Fibroblast of the conjunctiva (primary cell): ENCODE measurements at places on chromosomes 6 and 20.

- DNase-seq, result no peak
Measured at GRCh38 chr6:16767765-16768476, 6.7 kb upstream of the ATXN1 start.

DNA sequence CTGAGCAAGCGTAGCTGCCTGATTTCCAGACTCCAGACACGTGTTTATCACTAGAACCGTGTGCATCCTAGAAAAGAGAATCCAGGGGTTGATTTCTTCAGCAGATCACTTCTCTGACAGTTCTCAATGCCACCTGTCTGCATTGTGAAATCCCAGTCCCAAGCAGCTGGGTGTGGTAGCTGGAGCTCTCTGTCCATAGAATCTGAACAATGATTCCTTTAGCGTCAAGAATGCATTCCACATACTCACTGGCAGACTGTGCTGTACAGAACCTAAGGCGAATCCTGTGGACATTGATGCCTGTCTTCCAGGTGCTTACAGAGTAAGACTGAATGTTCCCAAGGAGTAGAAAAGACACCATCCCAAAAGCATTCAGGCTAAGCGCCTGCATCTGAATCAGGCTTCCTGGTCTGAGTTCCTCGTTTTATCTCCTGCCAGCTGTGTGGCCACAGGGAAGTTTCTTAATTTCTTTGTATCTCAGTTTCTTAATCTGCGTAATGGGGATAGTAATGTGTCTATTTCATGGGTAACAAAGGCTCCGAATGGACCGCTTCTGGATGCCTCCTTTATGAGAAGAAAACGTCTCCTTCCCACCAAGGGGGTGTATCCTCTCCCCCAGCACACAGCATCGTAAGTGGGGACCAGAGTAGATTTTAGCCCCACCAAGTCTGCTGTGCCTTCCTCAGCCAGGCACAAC, 10.4 kb upstream of the TRAF3IP2 start:
- no peak for DNase-seq

- DNase-seq, result no peak
Measured at GRCh38 chr20:4836935-4837334, 115.2 kb downstream of the PRND start.

DNA sequence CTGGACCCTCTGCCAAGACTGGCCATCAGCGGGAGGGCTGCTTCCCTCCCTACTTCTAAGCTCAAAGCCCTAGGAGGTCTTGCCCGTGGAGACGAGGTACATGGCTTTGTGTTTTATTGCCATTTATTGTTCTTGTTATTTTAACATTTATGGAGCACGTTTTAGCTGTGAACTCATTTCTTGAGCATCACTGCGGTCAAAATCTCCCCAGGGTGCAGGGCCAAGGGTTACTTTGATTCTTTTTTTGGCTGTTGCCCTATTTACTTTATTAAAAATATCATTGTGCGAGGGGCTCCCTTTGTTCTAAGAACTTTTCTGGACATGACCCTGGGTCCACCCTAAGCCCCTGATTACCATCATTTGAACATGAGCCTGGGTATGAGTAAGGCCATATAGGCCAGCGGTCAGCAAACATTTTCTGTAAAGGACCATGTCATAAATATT, 51.6 kb downstream of the EYA2 start:
- DNase-seq, result no peak

GRCh38 chr20:50728486-50728980, 2.8 kb upstream of the PARD6B start:
- DNase-seq, result no peak

- DNase-seq, result no peak
Measured at GRCh38 chr20:51514249-51514648, 28.3 kb downstream of the NFATC2 start.

DNA sequence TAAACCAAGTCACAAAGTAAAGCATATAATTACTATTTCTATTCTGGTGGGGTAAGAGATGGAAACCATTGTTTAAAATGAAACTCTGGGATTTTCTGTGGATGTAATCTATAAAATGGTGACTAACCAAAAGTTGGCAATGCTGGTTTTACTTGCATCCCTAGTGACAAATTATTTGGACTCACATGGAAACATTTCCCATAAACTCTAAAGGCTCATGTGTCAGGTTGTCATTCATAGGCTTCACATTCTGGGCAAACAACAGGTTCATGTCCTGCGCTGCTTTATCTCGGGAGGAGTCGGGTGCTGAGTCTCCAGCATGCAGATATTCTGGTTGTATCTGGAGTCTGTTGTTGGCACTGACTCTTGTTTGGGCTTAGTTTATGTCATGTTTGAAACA, 98.0 kb upstream of the SCP2D1 start:
- DNase-seq, result no peak

GRCh38 chr6:80938131-80938530, 814.4 kb downstream of the TENT5A start:
- no peak for DNase-seq

DNA sequence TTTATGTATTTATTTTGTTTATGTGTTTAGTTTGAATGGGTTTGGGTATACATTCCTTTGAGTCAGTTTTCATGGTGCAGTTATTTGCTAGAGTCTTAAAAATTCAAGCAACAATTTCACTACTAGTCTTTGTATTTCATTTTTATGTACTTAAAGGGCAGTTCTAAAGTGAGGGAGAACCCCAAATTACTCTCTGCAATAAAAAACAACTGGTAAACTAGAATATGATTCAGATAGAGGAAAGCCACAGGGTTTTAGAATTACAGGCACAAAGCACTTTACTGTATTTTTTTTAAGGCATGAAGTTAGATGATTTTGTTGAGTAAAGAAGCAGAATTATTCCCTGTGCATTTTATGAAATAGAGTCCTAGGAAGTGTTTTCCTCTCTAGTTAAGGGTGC, 183.3 kb downstream of the ARID1B start:
- DNase-seq, result no peak

DNA sequence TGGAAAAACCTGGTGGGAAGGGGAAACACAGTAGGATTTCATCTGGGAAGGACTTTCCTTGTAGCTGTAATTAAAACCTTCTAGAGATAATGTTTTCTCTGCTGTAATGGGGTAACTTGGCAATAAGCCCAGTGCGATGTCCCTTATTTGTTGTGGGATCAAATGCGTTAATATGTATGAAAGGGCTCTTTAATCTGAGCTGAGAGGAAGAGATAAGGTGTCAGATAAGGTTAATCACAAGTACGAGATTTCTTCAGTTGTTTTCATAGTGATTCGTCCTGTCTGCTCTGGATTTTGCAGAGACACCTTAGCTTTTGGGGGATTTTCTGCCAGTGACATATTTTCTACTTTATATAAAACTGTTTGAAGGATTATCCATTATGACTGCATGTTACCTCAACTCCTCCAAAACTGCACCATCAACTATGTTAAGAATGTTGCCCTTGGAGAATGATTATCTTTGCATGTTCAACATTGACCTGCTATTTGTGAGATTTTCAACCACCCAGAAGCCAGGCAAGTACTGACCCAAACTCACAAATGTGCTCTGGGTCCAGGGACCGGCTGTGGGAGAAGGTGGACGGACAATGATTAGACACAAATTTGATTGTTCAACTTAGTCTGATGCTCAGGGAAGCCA, 21.2 kb upstream of the ELOVL5 start:
- DNase-seq, result no peak

- no peak for DNase-seq
Measured at GRCh38 chr6:47690214-47690613, 8.2 kb upstream of the ADGRF4 start.
